ENCODE measurements at places on chromosomes 5 and 9.

- no peak for DNase-seq
These were observed 27.7 kb downstream of the PTCD2 start for GRCh38 chr5:72347801-72348308.

DNA sequence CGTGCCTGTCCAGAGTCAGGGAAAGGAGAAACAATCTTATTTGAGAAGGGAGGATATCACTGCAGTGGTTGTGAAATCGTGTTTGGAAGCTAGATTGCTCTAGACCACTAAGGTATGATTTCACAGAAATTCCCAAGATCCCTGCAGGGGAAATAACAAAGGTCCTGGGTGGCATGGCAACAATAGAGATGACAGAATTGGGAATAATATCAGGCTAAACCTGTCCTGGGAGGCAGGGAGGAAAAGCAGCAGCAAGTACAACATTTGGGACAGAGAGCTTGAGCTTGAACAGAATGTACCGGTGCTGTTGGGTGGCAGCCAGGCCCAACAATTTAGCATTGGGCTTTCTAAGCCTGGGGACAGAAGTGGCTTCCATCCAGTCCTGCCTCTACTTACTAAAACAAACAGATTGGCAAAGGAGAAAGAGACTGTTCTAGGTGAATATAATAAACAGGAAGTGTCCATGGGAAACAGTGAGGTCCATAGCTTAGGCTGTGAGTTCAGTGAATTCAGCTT is 17.0 kb upstream of the ARHGAP26 start:
- no peak for DNase-seq

GRCh38 chr9:79526149-79526672 is 45.6 kb upstream of the TLE4 start:
- no peak for DNase-seq

DNA sequence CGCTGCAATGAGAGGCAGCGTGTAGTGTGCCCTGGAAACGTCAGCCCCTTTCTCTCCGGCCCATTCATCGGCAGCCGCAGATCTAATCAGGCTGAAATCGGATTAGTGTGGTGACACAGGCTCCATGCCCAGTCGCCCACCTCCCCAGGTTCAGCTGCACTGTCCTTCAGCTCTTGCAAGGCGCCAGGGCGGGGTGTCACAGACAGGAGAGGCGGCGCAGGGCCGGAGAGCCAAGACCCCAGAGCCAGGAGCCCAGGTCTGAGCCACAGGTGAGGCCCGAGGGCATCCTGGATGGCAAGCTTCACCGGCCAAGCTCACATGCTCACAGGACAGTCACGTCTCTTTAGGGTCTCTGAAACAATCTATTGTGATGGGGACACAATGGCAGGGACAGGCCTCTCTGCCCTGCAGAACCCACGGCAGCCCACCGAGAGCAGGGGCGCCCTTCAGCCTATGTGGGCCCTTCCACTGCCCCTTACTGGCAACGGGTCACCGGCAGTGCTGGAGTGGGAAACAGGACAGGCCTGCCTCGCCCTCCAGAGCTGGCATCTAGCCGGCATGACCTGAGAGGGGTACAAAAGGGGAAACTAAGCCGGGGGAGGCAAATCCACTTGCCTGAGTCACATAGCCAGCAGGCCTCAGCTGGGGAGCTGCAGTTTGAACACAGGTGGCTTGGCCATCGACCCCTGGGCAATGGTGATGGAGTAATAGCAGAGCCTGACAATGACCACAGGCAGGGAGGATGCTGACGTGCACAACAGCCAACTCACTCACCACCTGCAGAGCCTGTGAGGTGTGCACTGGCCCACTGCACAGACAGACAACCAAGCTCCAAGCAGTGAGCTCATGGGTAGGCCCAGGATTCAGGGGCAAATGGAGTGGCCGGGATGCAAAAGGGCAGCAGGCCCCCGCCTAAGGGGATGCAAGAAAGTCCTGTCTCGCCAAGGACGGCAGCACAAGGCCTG is 48.1 kb downstream of the VAV2 start:
- DNase-seq, result no peak

GRCh38 chr5:38286002-38286401 is 27.6 kb downstream of the EGFLAM start:
- DNase-seq, result no peak

- DNase-seq, result no peak
These were observed 5.0 kb upstream of the SLC34A1 start for GRCh38 chr5:177378884-177379883.

DNA sequence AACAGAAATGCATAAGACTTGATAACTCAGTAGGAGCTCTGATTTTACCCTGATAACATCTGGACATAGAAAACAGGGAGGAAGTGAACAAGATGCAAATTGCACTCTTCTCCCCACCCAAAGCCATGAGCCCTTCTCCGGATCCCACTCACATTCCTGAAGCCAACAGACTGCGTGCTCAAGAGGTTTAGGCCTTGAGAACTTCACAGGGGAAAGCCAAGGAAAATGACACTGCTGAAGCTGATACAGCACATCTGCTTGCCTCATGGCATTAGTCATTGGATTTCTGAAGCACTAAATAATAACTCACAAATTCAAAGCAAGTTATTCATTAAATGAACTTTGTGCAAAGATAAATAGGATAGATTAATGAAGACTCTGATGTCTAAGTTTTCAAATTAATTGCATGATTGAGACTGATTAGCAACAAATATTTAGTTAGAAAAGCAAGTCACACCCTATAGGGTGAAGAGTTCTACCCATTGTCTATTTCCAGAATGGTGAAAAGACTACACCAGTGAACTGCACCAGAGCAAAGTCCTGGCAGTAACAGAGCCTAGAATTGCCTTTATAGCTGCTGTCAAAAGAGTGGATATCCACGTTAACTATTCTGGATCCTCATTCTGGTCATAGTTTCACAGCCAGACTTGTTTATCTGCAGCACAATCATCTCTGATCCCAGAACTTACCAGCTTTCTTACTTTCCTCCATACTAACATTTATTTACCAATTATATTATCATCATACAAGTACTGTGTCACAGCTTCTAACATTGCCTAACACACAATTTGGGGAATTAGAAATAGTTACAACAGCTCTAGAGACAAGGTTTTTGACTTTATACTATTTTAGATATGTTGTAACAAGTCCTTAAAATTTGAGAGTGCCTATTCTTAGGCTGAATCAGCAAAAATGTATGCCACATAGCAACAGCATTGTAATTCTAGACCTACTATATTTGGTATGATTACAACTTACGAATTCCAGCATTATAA is 432.1 kb upstream of the RGMB start:
- no peak for DNase-seq

- DNase-seq, result no peak
These were observed 2.4 kb upstream of the OMD start for GRCh38 chr9:92426501-92427145.

DNA sequence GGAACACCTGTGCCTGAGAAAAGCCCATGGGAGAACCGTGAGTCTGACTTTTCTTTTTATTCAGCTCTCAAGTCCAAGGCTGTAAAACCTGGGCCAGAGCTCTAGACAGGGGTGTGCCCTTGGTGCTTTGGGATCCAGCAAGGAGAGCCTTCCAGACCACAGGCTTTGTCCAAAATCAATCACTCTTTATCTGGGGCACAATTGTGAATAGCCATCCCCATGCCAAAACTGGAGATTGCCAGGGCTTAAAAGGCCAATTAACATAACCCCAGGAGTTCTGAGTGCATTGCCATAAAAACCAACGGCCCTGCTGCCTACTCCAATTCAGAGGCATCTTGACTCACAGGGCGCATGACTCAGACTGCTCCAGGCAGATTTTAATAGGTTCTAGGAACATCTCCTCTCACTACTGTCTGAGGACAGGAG is 391.8 kb downstream of the ARHGEF28 start:
- DNase-seq, result no peak

- no peak for DNase-seq
These were observed 18.3 kb downstream of the ASPN start for GRCh38 chr9:92463984-92464383.

- DNase-seq, result no peak
These were observed 12.6 kb downstream of the LMBRD2 start for GRCh38 chr5:36138900-36139683.

DNA sequence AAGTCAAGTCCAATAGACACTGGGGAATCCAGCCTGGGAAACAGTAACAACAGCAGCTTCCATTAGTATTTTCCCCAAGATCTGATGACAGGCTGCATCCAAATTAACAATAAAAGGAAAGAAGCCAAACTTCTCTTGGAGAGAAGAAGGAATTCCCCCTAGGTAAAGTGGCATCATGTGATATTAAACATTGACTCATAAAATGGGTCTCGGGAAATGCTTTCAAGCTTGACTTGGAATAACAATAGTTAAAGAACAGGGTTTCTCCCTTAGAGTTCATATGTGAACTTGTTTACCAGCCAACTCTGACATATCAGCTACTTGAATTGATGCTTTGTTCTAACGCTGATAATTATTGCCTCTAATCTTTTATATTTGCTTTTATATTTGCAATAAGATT is 45.4 kb downstream of the ENTREP1 start:
- DNase-seq, result no peak

Data from activated CD4-positive, alpha-beta T cell treated with anti-CD3 and anti-CD28 coated beads for 24 hours (primary cell).